ENCODE measurements at places on chromosomes 5 and 9. TPM values are rescaled to one million over a fixed set of nuclear protein-coding genes. Genes with fewer than 3 reads are reported as not detected.

The PCDHB8 gene
- polyA plus RNA-seq, result 1.4 TPM

The PCDHGC3 gene
- polyA plus RNA-seq, result 112 TPM

The INVS gene
- 17.0 TPM for polyA plus RNA-seq

The CD274 gene
- 0.57 TPM for polyA plus RNA-seq

The COL5A1 gene
- 102 TPM for polyA plus RNA-seq

The SPATA31E1 gene
- polyA plus RNA-seq, result 0.01 TPM

The GABRB2 gene
- 1.9 TPM for polyA plus RNA-seq

The ADGRD2 gene
- polyA plus RNA-seq, result not detected

The RANBP3L gene
- 6.8 TPM for polyA plus RNA-seq

The PCDHB13 gene
- polyA plus RNA-seq, result 6.8 TPM

The SOWAHA gene
- polyA plus RNA-seq, result 5.1 TPM

The SLC34A3 gene
- polyA plus RNA-seq, result 7.8 TPM

The FGFR4 gene
- polyA plus RNA-seq, result 62.6 TPM

The GLDC gene
- 25.3 TPM for polyA plus RNA-seq

The ARHGEF39 gene
- 9.9 TPM for polyA plus RNA-seq

The ANKRD31 gene
- 0.67 TPM for polyA plus RNA-seq
